COR-L47 (cell line): ENCODE measurements at places on chromosomes 4 and X.

DNA sequence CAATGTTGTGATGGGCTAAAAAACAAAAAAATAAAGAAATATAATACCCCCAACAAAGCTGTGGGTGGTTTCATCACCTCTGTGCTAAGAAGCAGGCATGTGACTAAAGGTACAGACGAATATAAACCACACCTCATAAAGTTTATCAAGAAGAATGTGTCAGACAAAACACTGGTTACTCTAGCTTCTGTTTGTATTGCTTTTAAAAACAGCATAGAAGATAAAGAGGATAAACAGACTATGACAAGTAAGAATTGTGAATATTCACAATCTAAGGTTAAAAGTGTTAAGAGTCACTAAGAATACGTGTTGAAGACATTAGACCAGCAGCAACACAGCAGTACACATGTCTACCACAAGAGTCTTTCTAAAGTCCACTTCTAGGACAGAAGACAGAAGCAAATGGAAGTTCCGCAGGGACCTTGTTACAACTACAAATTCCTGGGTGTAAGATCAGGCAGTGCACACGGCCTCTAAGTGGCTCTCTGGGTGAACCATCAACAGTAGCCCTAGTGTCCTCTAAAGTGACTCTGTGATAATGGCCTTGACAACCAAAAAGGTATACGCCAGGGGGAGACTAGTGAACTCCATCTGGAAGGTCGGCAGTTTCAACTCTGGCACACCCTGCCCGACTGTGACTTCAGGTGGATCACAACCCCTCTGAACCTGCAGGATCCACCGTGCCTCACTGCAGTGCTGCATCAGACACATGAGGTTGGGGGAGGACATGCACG is 8.3 kb upstream of the FGFBP2 start:
- DNase-seq, result no peak

DNA sequence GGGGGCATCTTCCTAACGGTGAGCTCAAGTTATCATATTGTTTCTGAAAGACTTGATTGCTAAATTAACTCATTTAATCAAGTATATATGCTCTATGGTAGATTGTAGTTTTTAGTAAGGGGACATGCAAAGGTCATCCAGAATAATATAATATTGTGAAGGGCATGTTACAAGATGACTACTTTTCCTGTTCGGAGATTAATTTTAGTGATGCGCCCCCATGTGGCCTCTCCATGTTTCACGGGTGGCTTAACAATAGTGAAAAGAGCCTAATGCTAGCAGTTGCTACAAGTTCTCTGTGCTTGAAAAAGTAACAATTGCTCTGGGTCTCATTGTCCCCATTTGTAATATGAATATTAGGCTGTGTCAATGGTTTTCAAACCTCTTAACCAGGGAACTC is 12.2 kb downstream of the SMPX start:
- DNase-seq, result no peak

DNA sequence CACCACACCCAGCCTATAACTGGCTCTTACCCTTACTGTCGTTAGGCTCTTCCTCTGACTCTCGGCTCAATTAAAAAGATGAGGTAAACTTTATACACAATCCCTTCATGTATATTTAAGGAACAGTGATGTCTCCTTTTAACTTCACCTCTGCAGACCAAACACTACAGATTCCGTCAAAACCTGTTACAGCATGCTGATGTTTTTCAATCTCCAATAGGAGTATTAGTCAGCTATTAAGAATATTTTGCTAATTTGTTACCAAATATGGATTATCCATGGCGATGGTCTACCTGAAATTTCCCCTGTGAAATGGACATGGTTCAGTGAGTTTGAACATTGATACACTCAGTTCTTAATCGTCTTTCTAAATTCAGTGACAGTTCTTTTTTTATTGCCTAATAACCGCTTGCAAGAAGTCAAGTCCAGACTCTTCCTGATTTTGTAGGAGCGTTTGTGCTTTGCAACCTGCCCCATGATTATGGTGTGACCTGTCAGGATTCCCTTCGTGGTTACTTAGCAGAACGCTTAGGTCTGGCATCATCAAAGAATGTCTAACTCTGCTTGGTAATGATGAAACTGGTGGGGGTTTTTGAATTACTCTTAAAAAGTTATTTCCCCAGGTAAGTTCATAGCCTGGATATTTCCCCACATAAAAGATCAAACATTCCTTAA is 72.2 kb upstream of the STOX2 start:
- no peak for DNase-seq

GRCh38 chr4:109836985-109837384 is 9.2 kb downstream of the RRH start:
- no peak for DNase-seq

GRCh38 chrX:154063234-154063633 is 34.3 kb downstream of the MECP2 start:
- no peak for DNase-seq

DNA sequence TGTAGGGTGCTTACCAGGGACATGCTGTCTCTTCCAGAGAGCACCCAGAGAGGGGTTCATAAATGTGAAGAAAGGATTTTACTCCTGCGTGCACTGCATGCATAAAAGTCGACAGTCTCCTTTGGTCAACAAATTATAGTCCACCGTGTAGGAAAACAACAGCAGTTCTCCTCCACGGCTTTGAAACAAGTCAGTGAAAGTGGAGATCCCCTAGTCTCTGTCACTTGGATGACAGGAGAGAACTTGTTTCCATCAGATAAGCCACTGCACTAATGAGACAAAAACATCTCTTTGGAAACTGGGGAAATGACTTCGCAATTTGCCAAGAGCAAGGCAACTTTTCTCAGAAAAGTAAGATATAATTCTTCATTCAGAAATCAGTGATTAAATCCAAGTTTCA is 9.7 kb downstream of the UNC5C start:
- no peak for DNase-seq

GRCh38 chrX:121635141-121635540 is 587.7 kb downstream of the GLUD2 start:
- no peak for DNase-seq

DNA sequence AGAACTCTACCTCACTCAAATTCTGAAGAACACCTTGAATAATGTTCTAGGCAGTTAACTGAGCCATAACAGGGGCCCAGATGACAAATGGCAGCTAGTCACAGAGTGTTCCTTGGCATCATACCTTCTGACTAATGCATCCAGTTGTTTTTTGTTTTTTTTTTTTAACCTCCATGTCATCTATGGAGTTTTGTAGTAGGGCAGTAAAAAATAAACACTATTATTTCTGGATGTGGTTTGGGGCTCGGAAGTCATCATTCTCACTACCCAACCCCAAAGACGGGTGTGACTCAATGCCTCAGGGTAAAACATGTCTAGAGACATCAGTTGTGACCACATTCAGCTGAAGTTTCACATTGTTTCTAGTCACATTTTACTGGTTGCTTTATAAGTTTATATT is 31.2 kb upstream of the MCF2 start:
- DNase-seq, result no peak

DNA sequence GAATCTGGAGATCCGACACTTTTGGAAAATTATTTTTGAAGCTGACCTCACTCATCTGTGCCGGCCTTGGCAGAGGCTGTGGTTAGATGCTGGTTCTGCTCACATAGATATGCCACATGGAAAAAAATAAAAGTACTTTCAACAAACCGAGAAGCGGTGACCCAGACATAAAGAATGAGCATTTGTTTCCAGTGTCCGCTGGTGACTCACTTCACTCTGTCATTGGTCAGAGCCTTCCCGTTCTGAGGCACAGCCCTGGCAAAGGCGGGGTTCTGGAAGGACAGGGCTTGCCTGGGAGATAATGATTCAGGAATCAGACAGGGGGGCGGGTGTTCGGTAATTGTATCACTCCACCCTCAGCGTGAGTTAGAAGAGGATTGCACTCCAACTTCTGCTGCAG is 172.4 kb upstream of the MXRA5 start:
- DNase-seq, result no peak

GRCh38 chr4:40193016-40193571 is 3.7 kb upstream of the RHOH start:
- no peak for DNase-seq
